ENCODE measurements at places on chromosomes 3 and 15.
A peak's percentile ranks its signal among the peaks of the same experiment; 100 is the strongest.

GRCh38 chr15:85741021-85741421, 53.7 kb downstream of the KLHL25 start:
- DNase-seq: no peak

- DNase-seq: peak; percentile 40
These were observed 37.0 kb downstream of the CDC25A start for GRCh38 chr3:48151058-48151806.

- DNase-seq: no peak
These were observed 379.9 kb upstream of the RBMS3 start for GRCh38 chr3:28901018-28901417.

- DNase-seq: no peak
These were observed 683.7 kb upstream of the CBLB start for GRCh38 chr3:106552351-106553043.

GRCh38 chr3:72630327-72630968, 217.8 kb downstream of the SHQ1 start:
- no peak for DNase-seq

GRCh38 chr15:62071711-62072308, 5.0 kb downstream of the C2CD4A start:
- peak; percentile 33 for DNase-seq

DNA sequence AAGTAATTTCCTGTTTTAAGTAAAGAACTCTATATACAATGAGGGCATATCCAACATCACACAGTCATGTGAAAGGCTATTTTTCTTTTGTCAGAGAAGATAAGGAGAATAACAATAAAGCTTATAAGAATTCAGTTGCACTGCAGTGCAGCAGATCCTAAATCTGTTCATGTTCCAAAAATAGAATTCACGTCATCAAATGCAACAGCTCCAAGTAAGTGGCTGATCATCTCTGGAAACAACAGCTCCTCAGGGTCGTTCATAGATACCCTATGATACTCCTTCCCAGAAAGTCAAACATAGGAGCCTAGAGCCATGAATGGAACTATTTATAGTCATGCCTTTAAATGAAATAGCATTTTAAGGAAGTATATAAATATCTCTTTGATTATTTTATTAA, 100.2 kb downstream of the FMN1 start:
- DNase-seq: no peak

DNA sequence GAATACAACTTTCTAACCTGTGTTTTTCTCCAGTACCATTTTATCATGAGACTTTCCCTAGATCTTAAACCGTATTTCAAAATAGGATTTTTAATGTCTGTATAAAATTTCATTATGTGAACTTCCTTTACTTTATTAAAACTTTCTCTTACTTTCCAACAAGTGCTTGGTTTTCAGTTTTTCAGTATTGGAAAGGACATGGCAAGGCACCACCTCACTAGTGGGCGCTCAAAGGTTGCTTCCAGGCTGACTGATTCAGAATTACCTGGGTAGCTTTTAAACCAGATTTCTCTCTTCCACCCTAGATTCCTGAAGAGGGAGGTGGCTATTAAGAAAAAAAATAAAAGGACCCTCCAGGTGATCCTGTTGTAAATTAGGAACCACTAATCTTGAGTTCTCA, 236.6 kb downstream of the SOX2 start:
- DNase-seq: no peak

GRCh38 chr15:57356636-57357035, 19.7 kb upstream of the CGNL1 start:
- no peak for DNase-seq

DNA sequence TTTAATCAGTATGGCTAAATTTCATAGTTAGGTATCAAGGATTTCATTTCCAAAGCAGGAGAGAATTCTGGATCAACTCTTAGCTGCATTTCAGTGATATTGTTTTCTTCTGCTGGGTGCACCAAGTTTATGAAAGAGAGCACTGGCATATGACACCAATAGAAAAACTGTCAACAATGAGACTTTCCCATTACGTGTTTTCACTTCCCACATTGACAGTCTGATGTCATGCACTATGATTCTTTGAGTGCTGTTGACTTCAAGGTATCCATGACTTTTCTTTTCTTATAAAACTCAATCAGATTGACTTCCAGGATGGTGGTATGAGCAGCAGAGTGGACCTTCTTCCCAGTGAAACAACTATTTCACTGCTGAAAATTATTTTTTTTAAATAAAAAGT, 476.1 kb downstream of the EDEM1 start:
- DNase-seq: no peak

DNA sequence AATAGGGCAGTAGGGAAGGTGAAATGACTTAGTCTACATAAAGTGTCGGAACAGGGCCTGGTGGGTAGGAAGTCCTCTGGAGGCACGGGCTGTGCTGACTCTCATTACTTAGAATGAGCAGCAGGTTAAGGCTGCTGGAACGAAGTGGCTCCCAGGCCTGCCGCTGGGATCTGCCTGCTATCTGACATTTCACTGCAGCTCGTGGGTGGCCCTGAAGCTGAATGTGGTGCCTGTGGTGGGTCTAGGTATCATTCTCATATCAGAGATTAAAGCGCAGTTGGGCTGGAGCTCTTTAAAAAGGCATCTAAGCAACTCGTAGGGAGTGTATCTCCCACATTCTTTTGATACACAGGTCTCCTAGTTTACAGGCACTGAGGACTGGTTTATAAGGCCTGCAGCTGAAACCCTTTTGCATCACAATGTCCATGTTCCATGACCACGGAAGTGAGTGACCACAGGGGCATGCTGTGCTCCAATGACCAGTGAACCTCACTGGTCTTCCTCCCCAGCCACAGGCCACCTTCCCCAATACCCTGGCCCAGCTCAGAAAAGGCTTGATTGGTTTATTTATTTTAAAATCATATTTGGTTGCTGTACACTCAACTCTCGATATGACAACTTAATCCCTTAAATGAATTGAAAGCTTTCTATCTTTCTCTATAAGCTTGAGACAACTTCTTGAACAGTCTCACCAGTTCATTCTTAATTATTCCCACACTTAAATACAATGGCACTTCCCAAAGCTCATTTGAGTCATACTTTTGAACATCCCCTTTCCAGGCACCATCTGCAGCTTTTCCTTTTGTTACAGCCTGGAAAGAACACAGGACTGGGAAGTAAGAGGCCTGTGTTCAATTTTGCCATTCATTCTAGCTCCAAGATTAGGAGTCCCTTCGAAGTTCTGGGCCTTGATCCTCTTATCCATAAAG, 19.0 kb downstream of the ADAMTS9 start:
- no peak for DNase-seq

DNA sequence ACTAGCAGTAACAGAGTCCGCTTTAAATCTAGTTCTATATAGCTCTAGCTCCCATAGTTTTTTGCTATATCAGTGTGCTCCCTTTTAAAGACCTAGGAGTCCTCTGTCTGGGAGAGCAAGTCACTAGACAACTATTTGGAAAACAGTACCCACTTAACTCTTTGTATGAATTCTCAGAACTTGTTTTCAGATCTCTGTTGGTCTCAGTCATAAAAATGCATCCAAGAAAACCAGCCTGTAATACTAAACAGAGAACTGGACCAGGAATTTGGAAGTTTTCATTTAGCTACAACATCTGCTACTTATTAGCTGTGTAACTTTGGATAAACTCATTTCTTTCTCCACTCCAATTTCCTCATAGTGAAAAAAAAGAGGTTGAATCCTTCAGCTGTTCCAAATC, 56.9 kb upstream of the C3orf49 start:
- no peak for DNase-seq

DNA sequence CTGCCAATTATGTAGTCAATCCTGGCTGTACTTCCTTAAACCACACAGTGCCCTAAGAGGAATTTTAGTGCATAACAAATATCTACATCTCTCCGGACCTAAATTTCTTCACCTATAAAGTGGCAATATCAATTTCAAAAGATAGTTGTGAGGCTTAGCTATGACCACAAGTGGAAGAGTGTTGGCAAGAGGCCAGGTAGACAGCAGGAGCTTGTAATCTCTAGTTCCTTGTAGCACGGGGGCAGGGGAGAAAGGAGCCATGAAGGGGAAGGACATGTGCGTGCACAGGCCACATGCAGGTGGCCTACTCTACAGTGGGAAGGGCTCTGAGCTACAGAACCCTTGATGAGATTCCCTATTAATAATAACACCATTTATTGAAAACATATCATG, 269.7 kb downstream of the ABHD5 start:
- DNase-seq: no peak

GRCh38 chr3:123347205-123347604, 101.7 kb downstream of the ADCY5 start:
- DNase-seq: no peak

Measured in germinal center (tissue), 1 donor.